Right lobe of liver (tissue), 6 donors: ENCODE measurements at places on chromosomes 2 and 18. TPM values are rescaled to one million over a fixed set of nuclear protein-coding genes. Genes with fewer than 3 reads are reported as not detected.

The DYSF gene
- total RNA-seq = 55.0 TPM

GRCh38 chr18:12336887-12337286 lies 28.8 kb downstream of the TUBB6 start:
- no peak for DNase-seq

- DNase-seq = no peak
These were observed 250.2 kb downstream of the LPIN1 start for GRCh38 chr2:11996618-11997017.

DNA sequence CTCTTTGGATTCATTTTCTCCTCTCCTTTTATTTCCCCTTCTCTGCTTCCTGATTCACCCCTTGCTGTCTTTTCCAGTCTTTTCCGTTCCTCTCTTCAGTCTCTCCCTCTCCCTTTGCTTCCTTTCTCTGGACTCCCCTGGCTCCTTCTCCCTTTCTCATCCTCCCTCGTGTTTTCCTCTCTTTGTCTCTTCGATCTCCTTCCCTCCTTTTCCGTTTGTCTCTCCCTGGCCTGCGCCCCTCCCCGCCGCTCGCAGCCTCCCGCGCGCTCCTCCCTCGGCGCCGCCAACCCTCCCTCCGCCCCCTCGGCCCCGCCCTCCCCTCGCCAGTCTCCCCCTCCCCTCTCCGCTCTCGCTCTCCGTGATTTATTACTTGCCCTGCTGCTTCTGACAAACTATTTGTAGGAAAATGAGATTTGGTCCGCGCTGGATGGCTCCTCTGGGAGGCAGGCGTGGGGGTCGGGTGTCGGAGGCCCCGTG lies 46.0 kb upstream of the PAX8 start:
- DNase-seq = peak; percentile 72

The FOXI3 gene
- total RNA-seq = not detected

GRCh38 chr2:229270551-229271410 lies at the start of gene PID1:
PID1 (minus strand) TSS chr2:229271287; CDS start chr2:229271043, 244 bp downstream.
- peak; percentile 47 for DNase-seq

The LIPG gene
- 120 TPM for total RNA-seq

DNA sequence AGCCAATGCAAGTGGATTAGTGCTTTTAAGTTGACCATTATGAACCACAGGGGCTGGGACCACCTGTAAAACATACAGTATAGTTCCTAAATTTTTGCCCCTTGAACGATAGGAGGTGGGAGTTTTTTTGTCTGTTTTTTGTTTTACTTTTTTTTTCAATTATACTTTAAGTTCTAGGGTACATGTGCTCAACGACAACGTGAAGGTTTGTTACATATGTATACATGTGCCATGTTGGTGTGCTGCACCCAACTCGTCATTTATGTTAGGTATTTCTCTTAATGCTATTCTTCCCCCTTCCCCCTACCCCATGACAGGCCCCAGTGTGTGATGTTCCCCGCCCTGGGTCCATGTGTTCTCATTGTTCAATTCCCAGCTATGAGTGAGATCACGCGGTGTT lies 1797.9 kb upstream of the PIK3C3 start:
- DNase-seq = no peak

The MBP gene
- 26.9 TPM for total RNA-seq

The ASB18 gene
- not detected for total RNA-seq

DNA sequence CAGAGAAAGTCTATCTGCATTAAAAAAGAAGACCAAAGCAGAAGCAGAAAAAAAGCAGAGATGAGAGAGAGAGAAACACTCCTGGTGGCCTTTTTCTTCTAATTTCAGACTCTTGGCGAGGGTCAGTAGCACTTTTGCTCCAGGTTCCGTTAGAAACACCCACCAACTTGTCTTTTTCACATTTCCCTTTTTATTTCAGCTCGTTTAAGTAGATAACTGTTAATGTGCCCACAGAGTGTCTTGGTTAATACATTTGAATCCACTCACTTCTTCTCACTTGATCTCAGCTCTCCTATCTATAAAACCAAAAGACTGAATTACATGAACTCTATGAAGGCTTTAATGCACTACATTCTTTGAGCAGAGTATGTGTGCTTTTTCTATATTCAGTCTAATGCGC lies 63.1 kb downstream of the AAK1 start:
- no peak for DNase-seq

GRCh38 chr2:137675584-137676327 lies 288.5 kb upstream of the HNMT start:
- DNase-seq = no peak

- no peak for DNase-seq
These were observed 62.8 kb upstream of the DTNA start for GRCh38 chr18:34647251-34647650.

The LRRTM4 gene
- total RNA-seq = not detected

- DNase-seq = no peak
These were observed 14.1 kb upstream of the ZSWIM2 start for GRCh38 chr2:186862869-186863709.

GRCh38 chr2:207683879-207684627 lies 27.4 kb upstream of the CCNYL1 start:
- no peak for DNase-seq

The MLPH gene
- total RNA-seq = 45.2 TPM

DNA sequence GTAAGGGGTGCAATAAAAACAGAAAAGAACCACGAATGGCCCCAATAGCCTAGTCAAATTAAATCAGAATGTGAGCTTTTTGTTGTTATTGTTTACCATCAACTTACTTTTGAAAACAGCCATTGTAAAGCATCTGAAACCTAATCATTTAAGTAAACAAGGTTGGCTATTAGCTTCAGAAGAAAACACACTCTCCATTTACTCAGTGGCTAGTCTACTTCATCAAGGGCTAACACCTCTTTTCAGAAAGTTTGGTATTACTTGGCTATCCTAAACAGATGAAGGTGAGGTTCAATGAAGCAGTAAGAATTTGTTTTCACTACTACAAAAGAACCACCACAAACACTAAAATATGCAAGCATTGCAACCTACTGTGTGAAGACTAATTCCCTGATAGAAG lies 398.0 kb downstream of the CDH2 start:
- no peak for DNase-seq

DNA sequence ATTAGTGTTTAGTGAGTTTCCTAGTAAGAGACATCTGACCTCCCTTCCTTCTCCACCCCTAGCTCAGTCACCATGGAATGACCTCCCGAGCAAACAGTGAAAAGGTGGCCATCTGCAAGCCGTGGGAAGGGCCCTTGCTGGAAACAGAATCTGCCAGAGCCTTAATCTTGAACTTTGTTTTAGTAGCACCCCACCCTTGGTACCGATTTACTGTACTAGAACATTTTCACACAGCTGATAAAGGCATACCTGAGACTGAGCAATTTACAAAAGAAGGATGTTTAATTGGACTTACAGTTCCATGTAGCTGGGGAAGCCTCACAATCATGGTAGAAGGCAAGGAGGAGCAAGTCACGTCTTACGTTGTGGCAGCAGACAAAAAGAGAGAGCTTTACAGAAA lies 655.8 kb downstream of the TSN start:
- DNase-seq = no peak

DNA sequence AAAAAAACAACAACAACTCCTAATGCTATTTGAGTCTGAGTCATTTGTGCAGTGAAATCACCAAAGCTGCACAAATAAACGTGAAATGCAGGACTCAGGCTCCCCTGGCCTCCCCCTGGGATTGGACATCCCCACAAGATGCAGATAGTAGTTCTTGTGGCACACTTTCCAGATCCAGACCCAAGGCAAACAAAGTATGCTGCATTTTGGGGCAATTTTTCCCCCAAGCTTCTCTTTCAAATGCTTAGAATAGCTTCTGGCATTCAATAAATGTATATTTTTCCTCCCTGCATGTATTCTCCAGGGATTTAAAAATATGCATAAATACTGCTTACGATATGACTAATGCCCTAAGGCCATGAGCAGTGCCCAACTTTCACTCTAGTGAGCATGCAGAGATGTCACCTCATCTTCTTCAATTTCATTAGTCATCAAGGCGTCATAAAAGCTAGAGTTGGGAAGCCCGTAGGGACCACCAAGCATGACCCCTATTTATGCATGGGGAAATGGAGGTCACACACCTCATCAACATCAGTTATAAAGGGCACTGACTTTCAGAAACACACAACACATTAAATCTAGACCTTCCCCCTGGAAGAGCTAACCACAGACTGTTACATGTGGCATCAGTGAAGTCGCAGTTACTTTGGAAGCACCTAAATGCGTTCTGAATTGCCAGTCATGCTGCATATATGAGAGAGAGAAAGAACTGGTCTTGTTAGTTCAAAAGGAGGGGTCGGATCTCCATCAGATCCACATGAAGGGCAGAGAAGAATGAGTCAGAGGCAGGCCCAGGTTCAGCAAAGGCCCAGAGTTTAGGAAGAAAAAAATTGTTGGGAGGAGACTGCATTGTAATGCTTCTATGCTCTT lies 374.1 kb downstream of the LPIN1 start:
- no peak for DNase-seq

The M1AP gene
- total RNA-seq = not detected

The YWHAQ gene
- 84.4 TPM for total RNA-seq

The MARCHF4 gene
- total RNA-seq = not detected

DNA sequence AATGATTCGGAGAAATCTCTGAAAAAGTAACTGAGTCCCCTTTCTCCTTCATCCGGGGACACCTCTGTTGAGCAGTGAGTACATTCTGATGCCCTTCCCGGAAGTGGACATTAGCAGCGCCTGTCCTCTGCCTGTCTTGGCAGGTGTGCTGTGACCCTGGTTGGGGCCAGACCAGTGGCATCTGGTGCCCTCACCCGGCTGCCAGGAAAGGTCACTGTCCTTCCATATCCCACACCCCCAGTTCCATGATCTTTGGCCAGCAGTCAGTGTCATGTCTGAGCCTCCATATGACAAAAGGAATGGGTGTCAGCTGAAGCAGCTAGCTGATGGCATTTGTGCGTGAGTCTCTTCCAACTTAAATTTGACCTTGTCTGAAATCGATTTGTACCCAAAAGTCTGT lies 128.1 kb downstream of the NCK2 start:
- peak; percentile 77 for DNase-seq

GRCh38 chr2:201959198-201959597 lies 74.5 kb upstream of the FZD7 start:
- DNase-seq = no peak

The SERPINB10 gene
- total RNA-seq = not detected

The ARHGAP28 gene
- total RNA-seq = 0.13 TPM

DNA sequence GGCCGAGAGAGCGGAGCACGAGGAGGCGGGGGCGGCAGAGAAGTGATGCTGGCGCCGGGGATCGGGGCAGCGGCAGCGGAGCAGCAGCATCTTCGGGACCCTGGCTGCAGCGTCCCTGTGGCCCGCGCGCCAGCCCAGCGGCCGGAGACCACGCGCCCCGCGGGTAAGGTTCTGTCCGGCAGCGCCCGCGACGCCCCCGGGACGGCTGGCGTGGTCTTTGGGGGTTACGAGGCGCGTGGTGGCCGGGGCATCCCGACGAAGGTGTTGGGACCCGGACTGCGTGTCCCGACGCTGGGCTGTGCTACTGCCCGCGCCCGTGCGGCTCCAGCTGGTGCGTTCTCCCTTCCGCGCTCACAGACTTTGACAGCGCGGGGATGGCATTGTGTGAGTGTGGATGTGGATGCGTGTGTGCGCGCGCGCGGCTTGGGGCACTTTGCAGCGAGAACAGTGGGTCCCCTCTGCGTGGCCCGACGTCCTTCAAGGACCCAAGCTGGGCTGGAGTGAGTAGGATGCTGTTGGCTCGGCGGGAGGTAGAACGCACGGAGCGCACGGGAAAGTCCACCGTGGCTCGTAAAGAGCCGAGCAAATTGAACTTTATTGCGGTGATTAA lies 405.0 kb downstream of the XIRP2 start:
- no peak for DNase-seq

The TNS1 gene
- 68.4 TPM for total RNA-seq

DNA sequence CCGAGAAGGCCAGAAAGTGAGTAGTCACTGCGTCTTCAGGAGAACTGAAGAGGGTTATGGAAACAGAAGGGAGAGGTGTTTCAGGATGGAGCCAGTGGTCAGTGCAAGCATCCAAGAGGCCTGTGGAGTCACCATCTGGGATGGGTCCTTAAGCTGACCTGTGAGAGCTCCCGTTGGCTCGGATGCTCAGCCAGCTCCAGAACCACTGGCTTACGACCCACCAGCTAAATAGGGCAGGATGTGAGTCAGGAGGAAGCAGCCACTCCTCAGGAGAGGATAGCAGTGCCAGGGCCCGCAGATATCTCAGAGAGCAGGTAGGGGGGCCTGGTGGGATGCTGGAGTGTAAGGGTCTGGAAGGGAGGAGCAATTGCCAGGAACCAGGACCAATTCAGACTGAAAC lies 63.1 kb upstream of the B3GNT7 start:
- no peak for DNase-seq

GRCh38 chr2:219402665-219403515 lies 15.2 kb upstream of the DNPEP start:
- peak; percentile 62 for DNase-seq

GRCh38 chr2:69565431-69565839 lies 78.1 kb downstream of the AAK1 start:
- peak; percentile 59 for DNase-seq

- peak; percentile 28 for DNase-seq
These were observed at the start of gene TMEM178A for GRCh38 chr2:39665811-39666490. TMEM178A (plus strand) TSS chr2:39665917; CDS start chr2:39665975, 58 bp downstream.

The C2orf66 gene
- total RNA-seq = 1.1 TPM

DNA sequence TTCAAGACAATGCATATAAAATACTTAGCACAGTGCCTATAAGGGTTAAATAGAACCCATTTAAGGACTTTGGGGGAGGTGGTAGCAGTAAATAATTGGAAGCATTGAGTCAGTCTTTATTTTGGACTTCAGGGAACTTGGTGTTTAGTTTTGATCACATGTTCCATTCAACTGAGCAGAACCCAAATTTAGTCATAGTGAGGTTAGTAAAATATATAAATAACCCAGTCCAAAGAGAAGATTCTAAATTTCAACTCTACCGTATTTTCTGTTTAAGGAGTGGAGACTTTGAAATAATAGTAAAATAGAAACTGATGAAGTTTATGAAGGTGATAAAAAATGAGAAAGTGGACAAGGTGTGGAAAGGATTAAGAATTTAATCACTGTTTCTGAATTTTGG lies 19.7 kb downstream of the TWSG1 start:
- no peak for DNase-seq
